DMS79 treated with DMSO at 0.1 percent for 48 hours (cell line): ENCODE measurements at places on chromosomes 2 and 18.

GRCh38 chr18:13374468-13375301 is 156.1 kb downstream of the LDLRAD4 start:
- peak; percentile 14 for DNase-seq

DNA sequence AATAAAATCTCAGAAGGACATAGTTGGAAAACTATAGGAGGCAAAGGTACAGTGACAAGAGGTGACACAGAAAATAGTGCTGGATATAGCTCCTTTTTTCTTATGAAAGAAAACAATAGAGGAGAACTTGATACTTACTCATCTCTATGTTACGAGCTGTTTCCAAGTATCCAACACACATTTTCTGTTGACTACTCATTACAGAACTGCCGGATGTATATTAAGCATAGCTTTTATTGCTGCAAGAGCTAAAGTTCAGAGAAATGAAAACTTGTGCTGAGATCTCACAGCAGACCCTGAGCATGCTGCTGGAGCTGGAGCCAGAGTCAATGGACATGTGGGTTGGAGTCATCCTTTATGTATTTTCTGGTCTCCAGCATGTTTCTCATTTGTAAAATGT is 210.0 kb upstream of the NT5C1B start:
- no peak for DNase-seq

GRCh38 chr2:233525791-233526190 is 40.8 kb downstream of the USP40 start:
- DNase-seq, result no peak

GRCh38 chr18:23300231-23300805 is 152.8 kb upstream of the RIOK3 start:
- DNase-seq, result peak; percentile 85

DNA sequence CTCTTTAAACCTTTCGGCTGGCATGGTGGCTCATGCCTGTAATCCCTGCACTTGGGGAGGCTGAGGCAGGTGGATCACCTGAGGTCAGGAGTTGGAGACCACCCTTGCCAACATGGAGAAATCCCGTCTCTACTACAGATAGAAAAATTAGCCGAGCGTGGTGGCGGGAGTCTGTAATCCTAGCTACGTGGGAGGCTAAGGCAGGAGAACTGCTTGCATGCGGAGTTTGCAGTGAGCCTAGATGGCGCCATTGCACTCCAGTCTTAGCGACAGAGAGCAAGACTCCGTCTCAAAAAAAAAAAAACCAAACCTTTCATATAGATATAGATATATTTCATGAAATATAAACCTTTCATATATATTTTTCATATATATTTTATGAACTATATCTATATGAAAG is 864.7 kb downstream of the TRIB2 start:
- no peak for DNase-seq

DNA sequence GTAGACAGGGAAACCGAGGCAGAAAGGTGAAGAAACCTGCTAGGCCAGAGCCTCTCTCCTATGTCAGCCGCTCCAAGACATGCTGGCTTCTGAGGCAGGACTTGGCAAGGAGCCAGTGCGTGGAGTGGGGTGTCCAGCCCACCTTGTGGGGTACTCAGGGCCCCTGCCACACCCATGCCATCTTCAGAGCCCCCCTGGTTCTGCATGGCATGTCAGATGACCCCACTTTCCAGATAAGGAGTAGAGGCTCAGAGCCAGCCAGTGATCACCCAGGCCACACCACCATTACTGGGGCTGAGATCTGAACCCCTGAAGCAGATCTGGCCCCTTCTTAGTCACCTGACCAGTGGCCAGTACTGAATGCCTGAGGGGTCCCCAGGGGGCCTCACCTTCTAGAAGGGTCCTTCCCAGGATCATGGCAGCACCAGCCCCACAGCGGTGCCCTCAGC is 14.7 kb downstream of the CROCC2 start:
- no peak for DNase-seq

DNA sequence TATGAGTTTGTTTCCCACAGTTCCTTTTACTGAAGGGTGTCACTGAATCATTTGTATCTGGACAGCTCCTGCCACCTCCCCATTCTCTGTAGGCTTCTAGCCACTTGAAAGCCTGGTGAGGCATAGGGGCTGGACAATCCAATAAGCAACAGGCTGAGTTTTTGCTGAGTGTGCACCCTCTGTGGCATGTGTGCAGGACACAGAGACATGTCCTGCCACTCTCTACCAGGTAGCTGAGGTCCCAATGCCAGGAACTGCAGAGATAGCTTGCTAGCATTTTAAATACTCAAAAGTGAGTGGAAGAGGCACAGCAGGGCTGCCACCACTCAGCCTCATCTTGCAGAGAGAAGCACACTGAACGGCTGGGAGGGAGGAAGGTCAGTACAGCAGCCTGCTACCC is 77.2 kb upstream of the TFCP2L1 start:
- no peak for DNase-seq

DNA sequence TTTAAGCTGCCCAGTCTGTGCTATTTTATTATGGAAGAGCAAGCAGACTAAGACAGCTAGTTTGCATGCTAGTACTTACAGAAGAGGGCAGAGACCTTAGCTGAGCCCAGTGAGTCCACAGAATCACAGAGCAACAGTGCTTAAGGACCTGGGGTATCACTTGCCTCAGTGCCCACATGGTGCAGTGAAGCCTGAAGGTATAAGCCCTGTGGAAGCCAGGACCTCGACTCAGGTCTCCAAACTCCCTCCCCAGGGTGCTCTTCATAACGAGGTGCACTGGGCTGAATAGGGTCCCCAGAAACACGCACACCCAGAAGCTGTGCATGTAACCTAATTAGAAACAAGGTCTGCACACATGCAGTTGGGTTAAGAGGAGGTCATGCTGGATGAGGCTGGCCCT is 718.1 kb downstream of the GALR1 start:
- DNase-seq, result no peak

DNA sequence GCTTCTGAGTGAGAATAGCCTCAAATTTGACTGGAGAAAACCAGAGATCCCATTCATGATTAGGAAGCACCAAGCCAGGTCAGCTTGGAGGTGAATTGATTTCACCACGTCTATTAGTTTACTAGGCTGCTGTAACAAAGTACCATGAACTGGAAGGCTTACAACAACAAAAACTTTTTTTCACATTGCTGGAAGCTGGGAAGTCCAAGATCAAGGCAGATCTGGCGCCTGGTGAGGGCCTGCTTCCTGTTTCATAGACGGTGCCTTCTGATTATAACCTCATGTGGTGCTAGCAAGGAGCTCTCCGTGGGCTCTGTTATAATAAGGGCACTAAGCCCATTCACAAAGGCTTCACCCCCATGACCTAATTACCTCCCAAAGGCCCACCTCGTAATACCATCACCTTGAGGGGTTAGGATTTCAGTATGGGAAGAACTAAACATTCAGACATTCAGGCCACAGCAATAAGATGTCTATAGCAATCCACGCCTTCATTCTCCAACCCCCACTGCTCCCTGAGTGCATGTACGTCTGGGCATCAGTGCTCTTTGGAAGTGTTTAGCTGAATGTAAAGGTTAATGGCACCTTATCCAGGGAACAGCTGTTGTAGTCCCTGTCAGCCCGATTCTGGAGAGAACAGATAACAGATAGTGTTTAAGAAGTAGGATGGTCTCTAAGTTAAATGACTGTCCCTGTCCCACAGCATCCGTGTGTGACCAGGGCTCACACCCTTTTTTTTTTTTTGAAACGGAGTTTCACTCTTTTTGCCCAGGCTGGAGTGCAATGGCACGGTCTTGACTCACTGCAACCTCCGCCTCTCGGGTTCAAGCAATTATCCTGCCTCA is 89.2 kb downstream of the SOCS6 start:
- no peak for DNase-seq

GRCh38 chr2:151472966-151473365 is 63.3 kb downstream of the RIF1 start:
- DNase-seq, result no peak

- DNase-seq, result no peak
Measured at GRCh38 chr2:118295592-118296390, 207.5 kb downstream of the INSIG2 start.

DNA sequence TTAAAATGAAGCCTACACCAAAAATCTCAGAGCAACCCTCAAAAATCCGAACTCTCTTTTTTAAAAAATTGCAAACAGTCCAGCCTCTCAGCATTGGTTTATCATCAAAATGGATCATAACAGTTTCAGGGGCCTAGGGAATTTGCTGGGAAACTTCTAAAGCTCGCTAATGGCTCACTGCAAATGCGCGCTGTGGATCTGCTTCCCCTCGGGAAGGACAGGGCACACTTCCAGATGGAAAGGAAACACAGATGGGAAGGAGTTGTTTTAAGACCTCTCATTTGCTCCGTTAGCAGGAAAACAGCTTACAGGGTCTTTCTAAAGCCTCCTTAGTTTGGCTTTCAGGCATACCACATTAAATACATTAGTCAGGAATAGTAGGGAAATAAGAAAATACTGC is 27.2 kb downstream of the FECH start:
- DNase-seq, result no peak

DNA sequence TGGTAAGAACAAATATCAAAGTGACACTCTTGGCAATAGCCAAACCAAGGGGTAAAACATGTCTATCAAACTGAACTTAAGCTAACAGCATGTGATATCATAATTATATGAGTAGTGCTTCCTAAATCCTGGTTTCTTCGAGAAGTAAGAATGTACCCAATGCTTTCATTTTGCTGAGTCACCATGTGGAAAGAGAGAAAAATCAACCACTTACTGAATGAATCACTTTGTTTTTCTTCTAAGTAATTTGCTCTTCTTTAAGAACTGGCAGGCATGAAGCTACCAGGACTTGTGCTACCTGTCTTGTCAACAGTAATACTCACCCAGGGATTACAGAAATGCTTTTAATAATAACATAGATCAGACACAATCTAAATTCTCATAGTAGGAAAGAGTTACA is 19.0 kb upstream of the DUSP19 start:
- DNase-seq, result no peak

- no peak for DNase-seq
Measured at GRCh38 chr2:199762963-199763362, 88.0 kb downstream of the FTCDNL1 start.

- no peak for DNase-seq
Measured at GRCh38 chr18:78505851-78506461, 473.7 kb upstream of the SALL3 start.

GRCh38 chr2:68158134-68158447 is 403 bp downstream of the PNO1 start:
- peak; percentile 32 for DNase-seq

GRCh38 chr2:159322419-159322818 is 35.9 kb upstream of the WDSUB1 start:
- DNase-seq, result no peak

DNA sequence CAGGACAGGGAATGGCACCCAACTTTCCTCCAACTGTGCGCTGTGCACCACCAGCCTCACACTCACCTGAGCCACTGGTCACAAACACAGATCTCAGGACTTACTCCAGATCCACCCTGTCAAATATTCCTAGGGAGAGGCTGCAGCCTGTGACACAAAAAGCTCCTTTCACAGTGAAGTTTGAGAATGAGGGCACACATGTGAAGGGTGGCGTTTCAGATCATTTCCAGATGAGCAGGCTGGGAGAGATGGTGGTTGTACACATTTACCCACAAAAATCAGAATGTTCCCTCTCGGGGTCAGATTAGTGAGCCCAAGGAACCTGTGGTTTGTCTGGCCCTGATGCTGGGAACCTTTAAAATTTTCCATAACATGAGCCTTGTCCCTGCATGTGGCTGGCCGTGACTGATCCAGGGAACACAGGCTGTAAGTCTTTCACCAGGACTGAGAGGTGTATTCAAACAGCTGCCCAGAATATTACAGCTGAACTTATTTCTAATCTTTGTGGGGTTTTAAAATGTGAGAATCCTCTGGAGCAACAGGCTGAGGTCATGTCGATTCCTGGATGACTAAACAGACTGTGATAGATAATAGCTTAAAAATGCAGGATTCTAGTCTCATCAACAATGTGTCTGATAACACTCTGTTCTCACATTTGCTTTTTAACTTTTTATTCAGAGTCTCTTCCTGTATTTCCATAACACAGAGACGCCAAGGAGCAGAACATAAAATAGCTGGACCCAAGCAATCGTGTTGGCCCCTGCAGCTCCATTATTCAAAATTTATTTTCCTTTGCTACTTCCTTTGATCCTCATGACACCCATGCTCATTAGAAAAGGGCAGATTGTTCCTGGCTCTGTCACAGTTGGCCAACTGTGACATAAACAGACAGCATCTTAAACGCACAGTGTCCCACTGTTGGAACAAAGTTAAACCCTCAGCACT is 35.5 kb downstream of the IL1R2 start:
- DNase-seq, result no peak

DNA sequence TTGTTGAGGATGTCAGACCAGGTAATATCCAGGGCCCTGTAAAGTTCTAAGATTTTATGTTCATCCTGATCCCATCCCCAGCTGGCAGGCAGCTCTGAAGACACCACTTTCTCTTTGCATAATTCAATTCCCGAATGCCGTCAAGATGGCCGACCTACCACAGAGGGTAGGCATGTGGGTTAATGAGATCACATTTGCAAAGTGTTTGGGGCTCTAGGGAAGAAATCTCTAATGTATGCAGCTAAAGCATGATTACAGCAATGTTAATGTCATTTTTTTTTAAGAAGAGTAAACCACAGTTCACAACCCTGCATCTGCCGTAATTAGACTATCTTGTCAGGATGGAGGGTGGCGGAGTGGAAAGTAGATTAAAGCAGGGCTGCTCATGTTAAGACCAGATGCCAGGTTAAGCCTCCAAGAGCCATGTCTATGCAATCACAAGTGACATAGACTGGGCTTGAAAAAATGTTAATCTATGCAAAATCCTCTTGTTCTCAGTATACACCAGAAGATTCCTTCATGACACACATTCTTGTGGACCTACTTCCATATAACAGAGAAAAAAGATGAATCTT is 131.4 kb downstream of the ALK start:
- DNase-seq, result no peak

DNA sequence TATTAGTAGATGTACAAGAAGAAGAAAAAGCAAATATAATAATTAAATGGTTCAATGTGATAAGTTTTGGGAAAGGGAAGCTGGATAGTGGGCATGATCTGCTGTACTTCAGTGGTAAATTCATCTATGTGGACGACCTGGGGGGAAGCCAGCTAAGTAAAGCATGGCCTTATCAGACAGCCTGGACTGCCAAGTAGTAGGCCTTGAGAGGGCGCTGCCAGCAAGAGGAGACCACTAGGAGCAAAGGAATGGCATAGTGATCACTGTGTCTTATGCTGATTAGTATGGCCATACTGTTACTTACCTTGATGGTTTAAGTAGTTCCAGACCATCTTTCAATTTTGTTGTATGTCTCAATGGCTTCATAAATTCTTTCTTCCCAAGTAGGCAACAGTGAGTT is 287.6 kb downstream of the SETBP1 start:
- DNase-seq, result no peak

DNA sequence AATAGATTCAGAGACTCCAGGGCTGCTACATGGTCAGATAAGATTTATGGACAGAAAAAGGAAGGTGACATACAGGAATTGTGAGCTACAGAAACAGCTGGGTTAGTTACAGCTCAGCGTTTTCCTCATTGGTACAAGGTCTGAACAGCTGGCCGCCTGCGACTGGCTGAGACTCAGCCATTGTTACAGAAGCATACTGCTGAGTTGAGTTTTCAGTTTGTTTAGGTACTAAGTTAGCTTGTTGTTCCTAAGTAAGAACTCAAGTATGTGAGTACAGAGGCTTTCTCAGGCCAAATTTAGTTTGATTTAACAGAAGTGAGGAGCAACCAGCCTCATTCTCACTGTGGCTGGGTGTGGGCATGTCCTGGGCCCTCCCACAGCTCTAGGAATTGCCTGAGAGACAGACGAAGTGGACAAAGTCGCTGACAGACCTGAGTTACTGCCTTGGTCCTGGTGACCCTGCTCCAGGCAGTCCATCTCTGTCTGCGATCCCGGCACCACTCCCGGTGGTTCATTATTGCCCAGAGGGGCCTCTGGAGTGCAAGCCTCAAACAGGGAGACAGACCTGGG is 27.8 kb upstream of the RHOB start:
- DNase-seq, result no peak

- no peak for DNase-seq
Measured at GRCh38 chr2:218129458-218130135, 3.8 kb downstream of the CXCR2 start.
